Mesothelial cell of epicardium (in vitro differentiated cells): ENCODE measurements at places on chromosomes 2 and 18. TPM values are rescaled to one million over a fixed set of nuclear protein-coding genes. Genes with fewer than 3 reads are reported as not detected.

The STRN gene
- total RNA-seq = 24.9 to 26.6 TPM (median 25.7 TPM) in 3 replicates

The RPRM gene
- total RNA-seq = 14.4 to 15.5 TPM (median 15.2 TPM) in 3 replicates

The FAM110C gene
- 6.4 to 9.7 TPM (median 7.8 TPM) in 3 replicates for total RNA-seq

The FAM124B gene
- total RNA-seq = 0.09 TPM in 1 of 3 replicates, not detected in the others

The SP110 gene
- total RNA-seq = 28.8 to 30.9 TPM (median 29.6 TPM) in 3 replicates

- H3K4me1 ChIP-seq = peaks cover 21% of the 10 kb centered on the region
- peaks cover 9% of the 10 kb centered on the region for H3K27me3 ChIP-seq
- peak; percentile 16 for DNase-seq
- peak overlapping the region; percentile 66 for H3K27ac ChIP-seq
These were observed 19.3 kb downstream of the SPEG start for GRCh38 chr2:219453671-219454590.

- no peak overlapping the region for H3K4me3 ChIP-seq
- peaks cover 12% of the 10 kb centered on the region for H3K36me3 ChIP-seq
- H3K4me1 ChIP-seq = peaks cover 18% of the 10 kb centered on the region
- no peaks in the 10 kb centered on the region for H3K27me3 ChIP-seq
- DNase-seq = no peak
- H3K27ac ChIP-seq = peak overlapping the region; percentile 85
These were observed 184.3 kb downstream of the GULP1 start for GRCh38 chr2:188475945-188476344.

The IL36B gene
- total RNA-seq = not detected in 3 replicates

- no peaks in the 10 kb centered on the region for H3K36me3 ChIP-seq
- peak overlapping the region; percentile 96 for H3K27ac ChIP-seq
- H3K4me3 ChIP-seq = peak overlapping the region; percentile 30
- peak; percentile 60 for DNase-seq
- H3K4me1 ChIP-seq = peaks cover 41% of the 10 kb centered on the region
These were observed 82.5 kb downstream of the TCF7L1 start for GRCh38 chr2:85215448-85216401.

GRCh38 chr2:220994846-220995245 is 577.3 kb downstream of the EPHA4 start:
- no peak overlapping the region for H3K27ac ChIP-seq
- DNase-seq = no peak

The THSD7B gene
- 0.16 to 0.31 TPM (median 0.22 TPM) in 3 replicates for total RNA-seq

GRCh38 chr18:48340560-48340959 is 68.6 kb downstream of the ZBTB7C start:
- DNase-seq = no peak
- H3K4me3 ChIP-seq = no peak overlapping the region
- H3K27ac ChIP-seq = no peak overlapping the region
- H3K36me3 ChIP-seq = no peaks in the 10 kb centered on the region
- H3K27me3 ChIP-seq = no peaks in the 10 kb centered on the region
- H3K4me1 ChIP-seq = peaks cover 23% of the 10 kb centered on the region
